Progenitor cell of endocrine pancreas (in vitro differentiated cells): ENCODE measurements at places on chromosomes 6 and 20. TPM values are rescaled to one million over a fixed set of nuclear protein-coding genes. Genes with fewer than 3 reads are reported as not detected.

DNA sequence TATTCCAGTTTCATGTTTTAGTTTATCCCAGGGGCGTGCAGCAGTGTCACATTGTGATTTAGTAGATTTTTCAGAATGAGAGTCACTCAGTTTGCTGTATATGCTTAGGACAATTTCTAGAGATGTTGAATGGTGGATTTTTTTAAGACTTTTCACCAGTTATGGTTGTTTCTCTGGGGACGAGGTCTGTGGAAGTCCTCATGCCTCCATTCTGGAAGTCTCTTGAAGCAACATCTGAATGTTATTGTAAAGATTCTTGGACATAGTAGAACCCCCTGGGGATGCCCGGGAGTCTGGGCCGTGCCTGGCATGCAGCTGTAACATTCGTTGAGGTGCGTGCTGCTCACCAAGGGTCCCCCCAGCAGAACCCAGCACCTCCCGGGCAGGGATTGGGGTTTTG, 341.5 kb downstream of the CDH4 start:
- no peak overlapping the region for H3K4me3 ChIP-seq
- no peaks in the 10 kb centered on the region for H3K36me3 ChIP-seq
- peaks cover 4% of the 10 kb centered on the region for H3K27me3 ChIP-seq
- peaks cover 8% of the 10 kb centered on the region for H3K4me1 ChIP-seq
- no peak for DNase-seq

GRCh38 chr20:6515261-6515660, 252.2 kb upstream of the BMP2 start:
- no peaks in the 10 kb centered on the region for H3K36me3 ChIP-seq
- H3K27ac ChIP-seq, result no peak overlapping the region
- no peak overlapping the region for H3K4me3 ChIP-seq
- no peaks in the 10 kb centered on the region for H3K27me3 ChIP-seq

TMEM170B gene
- 7.3 and 7.6 TPM in 2 replicates for total RNA-seq

OXT gene
- total RNA-seq, result not detected in 2 replicates

SLC22A1 gene
- 2.4 and 3.0 TPM in 2 replicates for total RNA-seq
